ENCODE measurements at places on chromosomes 1 and 21.

DNA sequence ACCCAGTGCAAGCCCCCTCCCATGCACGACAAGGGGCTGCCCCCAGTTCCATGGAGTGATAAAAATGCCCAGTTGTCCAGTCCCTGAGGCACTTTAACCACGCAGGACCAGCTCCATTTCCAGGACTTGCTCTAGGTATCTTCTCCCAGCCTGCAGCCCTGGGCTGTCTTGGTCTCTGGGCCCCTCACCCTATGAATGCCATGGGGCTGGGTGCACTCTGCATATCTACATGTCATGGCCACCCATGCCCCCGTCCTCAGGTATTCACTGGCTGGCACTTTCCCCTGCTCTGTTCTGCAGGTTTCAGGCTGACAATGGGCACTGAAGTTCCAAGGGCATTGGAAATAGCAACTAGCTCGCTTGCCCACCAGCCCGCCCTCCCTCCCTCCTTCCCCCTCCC is 19.6 kb upstream of the C1orf174 start:
- no peak for DNase-seq

GRCh38 chr1:224328644-224329043 is 1.3 kb downstream of the NVL start:
- no peak for DNase-seq

DNA sequence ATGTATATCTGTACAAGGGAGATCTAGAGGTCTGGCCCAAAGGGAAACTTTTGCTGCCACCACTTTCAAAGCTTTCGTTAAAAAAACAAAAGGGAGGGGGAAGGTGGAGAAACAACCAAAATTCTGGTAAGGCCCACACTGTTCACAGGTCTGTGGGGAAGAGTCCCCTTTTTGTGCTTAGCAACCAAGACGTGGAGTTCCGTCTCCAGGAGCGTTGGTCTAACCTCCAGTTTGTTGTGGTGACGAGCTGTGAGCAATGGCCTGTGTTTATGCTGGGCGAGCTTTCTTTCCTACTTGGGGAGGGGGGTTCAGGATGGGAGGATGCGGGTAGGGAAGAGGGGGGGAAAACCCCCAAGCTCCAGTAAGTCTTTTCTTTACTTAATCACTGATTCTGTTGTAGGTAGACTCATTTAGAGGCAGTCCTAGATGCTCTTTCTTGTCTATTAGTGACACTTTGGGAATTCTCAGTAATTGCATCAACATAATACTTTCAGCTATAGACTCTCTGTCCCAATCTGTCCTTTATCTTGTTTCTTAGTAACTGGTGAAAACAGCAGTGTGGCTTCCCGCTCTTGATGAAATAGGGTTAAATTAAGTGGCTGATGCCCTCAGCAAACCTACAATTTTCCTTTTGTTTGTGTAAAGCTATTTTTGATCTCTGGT is 1.5 kb downstream of the HIPK1 start:
- no peak for DNase-seq

- DNase-seq: peak; percentile 84
Observed at GRCh38 chr1:193654951-193655735, 468.7 kb upstream of the B3GALT2 start.

DNA sequence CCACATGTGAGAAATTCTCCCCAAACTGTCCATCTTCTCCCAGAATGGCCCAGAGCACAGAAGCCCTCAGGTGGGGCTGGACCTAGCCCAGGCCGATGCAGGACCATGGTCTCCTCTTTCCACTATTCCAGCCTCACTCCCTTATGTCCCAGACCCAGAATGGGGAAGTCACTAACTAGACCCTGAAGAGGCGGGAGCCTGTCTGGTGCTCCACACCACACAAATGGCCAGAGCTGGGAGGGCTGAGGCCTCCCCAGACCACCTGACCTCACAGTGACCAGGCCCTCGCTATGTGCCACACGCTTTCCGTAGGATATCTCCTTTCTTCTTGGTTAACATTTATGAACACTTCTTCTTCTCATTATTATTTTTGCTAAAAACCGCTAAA is 54.9 kb upstream of the EDN2 start:
- no peak for DNase-seq

GRCh38 chr1:36436821-36437220 is 13.4 kb downstream of the OSCP1 start:
- DNase-seq: no peak

DNA sequence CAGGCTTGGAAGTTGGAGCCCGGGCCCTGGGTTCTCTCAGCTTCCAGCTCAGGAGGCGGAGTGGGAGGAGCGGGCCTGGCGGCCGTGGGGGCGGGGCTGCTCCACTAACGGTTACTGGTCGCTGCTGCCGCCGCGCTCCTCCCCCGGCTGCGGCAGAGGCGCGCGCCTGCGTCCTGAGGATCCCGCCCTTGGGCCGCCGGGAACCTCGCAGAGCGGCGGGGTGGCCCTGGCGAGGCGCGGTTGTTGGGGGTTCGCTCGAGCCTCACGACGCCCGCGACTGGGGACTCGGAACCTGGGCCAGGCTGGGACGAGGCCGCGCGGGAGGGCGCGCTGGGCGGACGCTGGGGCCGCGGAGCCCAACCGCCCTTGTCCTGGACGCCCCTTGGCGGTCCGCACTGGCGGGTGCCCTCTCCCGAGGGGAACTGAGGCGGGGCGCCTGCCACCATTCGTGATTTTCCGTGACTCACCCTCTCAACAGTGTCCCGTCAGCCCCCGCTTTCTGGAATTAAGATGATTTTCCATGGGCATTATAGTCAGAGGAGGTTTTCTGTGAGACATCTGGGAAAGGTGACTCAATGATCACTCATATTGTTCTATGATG is 34.1 kb downstream of the OR2G3 start:
- no peak for DNase-seq

- DNase-seq: no peak
Observed at GRCh38 chr1:110062612-110063011, 7.9 kb downstream of the ALX3 start.

GRCh38 chr1:174364996-174365736 is 82.6 kb upstream of the GPR52 start:
- no peak for DNase-seq

- no peak for DNase-seq
Observed at GRCh38 chr1:239858057-239858456, 233.6 kb upstream of the FMN2 start.

DNA sequence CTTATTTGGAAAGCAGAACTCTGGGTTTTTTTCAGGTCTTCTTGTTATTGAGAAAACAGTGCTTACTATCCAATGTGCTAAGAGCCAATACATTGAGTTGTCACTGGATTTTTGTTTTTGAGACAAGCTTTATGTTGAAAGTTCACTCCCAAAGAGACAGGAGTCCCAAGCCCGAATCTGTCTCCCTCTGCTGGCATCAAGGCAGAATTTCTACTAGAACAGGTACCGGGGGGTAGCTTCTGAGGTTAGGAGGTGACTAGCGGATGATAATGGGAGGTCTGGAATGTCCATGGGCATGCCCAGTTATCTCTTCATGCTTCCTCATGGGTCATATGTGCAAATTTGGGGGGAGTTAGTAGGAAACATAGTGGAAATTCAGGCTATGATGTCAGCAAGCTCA is 25.1 kb downstream of the ZNF124 start:
- no peak for DNase-seq

GRCh38 chr1:85220756-85221201 is 20.0 kb upstream of the SYDE2 start:
- no peak for DNase-seq

- peak; percentile 84 for DNase-seq
Observed at GRCh38 chr1:89085781-89086180, 20.8 kb upstream of the GBP1 start.

DNA sequence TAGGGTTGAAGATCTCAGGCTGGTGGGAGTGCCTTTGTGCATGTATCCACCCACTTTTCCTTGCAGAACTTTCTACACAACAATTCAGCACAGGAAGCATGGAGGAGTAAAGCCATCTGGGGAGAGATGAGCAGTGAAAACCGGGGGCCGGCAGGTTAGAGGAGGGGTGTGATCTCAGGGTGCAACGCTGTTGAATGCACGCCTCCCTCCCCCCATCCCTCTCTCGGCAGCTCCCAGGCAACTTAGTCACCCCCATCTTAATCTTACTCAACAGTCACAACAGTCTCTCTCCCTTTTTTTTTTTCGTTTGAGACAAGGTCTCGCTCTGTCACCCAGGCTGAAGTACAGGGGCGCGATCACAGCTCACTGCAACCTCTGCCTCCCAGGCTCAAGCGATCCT is 16.6 kb upstream of the ABCG1 start:
- DNase-seq: no peak

GRCh38 chr1:6008084-6008415 is 15.8 kb upstream of the NPHP4 start:
- no peak for DNase-seq

DNA sequence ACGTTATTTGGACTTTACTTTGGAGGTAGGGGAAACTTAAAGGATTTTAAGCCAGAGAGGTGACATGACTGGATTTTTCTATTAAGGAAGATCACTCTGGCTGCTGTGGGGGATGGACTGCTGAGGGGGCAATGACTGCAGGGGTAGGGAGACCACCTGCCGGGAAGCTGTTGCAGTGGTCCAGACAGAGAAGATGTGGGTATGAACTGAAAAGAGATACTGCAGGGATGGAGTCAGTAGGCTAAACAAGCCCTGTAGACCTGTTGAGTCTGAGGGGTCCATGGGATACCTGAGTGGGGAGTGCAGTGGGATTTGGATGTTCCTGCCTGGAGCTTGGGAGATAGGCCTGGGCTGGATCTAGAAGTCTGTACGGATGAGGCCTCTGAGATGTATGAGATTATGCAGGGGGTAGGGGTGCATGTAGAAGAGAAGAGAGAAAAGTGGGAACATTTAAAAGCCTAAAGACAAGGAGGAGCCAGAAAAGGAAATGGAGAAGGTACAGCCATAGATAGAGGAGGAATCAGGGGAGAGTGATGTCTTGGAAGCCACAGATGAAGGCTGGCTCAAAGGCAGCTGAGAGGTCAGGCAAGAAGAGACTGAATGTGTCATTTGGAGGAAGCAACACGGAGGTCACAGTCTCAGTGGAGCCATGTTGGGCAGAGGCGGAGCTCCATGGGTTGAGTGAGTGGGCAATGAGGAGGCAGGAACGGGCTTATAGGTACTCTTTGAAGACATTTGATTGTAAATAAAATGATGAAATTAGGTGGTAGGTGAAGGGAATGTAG is 25.9 kb upstream of the KCNA2 start:
- no peak for DNase-seq

GRCh38 chr1:57146100-57146499 is 180.3 kb upstream of the C8B start:
- DNase-seq: no peak

GRCh38 chr1:161164901-161165610 is 1.2 kb upstream of the PPOX start:
- no peak for DNase-seq

DNA sequence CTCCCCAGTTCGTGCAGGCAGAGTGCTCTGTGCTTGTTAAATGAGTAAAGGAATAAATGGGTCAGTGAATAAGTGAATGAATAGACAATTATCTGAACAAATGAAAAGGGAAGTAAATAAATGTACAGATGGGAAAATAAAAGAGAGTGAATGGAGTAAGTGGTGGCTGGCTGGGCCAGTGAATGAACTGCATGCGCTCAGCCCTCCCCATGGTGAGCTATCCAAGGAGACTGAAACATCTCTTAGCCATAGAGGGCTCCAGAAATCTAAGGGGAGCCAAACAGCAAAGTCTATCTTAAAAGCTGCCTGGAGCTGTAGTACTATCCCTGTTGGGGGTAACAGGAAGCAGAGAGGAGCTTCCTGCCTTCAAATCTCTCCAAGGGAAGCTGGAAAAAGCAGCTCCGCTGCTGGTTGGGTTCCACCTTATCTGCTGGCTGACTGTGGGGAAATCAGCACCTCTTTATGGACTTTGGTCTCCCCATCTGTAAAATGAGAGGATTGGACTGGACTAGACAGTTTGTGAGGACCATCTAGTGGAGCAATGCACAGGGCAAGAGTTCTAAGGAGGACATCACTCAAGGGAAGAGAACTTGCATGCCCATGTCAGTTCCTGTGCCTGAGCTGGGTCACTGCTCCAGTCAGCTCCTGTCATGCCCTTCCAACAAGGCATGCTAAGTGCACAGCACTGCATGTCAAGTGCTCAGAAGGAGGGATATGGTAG is 77.9 kb downstream of the TRABD2B start:
- DNase-seq: no peak

DNA sequence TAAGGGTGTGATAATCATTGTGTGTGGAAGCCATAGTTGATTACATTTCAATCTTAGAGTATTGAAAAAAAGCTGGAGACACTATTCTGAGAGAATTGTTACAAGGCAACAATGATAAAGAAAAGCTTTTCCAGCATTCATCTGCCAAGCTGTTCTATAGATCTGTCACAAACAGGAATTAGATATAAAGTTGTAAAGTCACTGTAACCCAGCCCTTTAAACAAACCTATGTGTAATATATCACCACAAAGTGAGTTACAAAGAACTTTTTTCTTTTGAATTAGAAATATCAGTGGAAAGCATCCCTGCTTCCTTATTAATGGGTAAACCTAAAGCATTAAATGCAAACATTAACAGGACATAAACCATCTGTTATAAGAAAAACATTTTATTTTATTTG is 55.4 kb downstream of the RPAP2 start:
- DNase-seq: no peak

- peak; percentile 67 for DNase-seq
Observed at GRCh38 chr1:31762726-31763670, 1.1 kb downstream of the ADGRB2 start.

- DNase-seq: no peak
Observed at GRCh38 chr1:9293533-9294404, 1.1 kb downstream of the SPSB1 start.

DNA sequence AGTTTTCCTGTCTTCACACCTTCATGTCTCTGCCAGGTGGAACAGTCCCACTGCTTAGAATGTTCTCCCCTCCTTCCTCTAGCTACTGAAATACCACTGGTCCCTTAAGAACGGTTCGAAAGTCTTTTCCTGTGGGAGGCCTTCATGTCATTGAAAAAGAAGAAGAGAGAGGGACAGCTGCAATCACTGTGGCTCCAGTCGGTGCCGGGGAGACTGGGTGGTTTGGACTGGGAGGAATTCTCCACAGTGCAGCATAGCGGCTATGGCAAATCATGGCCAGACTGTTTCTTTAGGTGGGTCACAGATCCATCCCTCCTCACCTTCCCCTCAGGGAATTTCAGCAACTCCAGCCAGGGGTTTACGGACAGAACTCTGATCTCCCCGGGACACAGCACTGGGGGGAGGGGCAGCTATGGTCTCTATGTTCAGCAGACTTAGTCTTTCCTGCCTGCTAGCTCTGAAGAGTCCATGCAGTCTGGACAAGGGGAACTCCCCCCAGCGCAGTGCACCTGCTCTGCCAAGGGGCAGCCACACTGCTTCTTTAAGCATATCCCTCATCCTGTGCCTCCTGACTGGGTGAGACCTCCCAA is 567.2 kb downstream of the SMYD3 start:
- DNase-seq: no peak

GRCh38 chr1:75768016-75768415 is 18.0 kb upstream of the RABGGTB start:
- DNase-seq: no peak

All from NCI-H446 (cell line).